Ascending aorta (tissue), 2 donors: ENCODE measurements at places on chromosomes 3 and 15.
A peak's percentile ranks its signal among the peaks of the same experiment; 100 is the strongest.

GRCh38 chr3:177440456-177441104 is 243.3 kb upstream of the TBL1XR1 start:
- no peak for DNase-seq

GRCh38 chr3:26752466-26752865 is 129.9 kb downstream of the LRRC3B start:
- DNase-seq: no peak

- no peak for DNase-seq
These were observed 99.2 kb downstream of the AGBL1 start for GRCh38 chr15:86178845-86179244.

- no peak for DNase-seq
These were observed 247.4 kb downstream of the KBTBD8 start for GRCh38 chr3:67245545-67245944.

- DNase-seq: no peak
These were observed 60.5 kb upstream of the SPATA12 start for GRCh38 chr3:57000012-57000411.

GRCh38 chr15:36591536-36592411 is 12.3 kb downstream of the CDIN1 start:
- DNase-seq: no peak

- no peak for DNase-seq
These were observed 101.9 kb upstream of the GALNT15 start for GRCh38 chr3:16072420-16073110.

GRCh38 chr3:88469216-88469615 is 319.5 kb downstream of the C3orf38 start:
- no peak for DNase-seq

- no peak for DNase-seq
These were observed 11.8 kb downstream of the ATG7 start for GRCh38 chr3:11284011-11284410.

DNA sequence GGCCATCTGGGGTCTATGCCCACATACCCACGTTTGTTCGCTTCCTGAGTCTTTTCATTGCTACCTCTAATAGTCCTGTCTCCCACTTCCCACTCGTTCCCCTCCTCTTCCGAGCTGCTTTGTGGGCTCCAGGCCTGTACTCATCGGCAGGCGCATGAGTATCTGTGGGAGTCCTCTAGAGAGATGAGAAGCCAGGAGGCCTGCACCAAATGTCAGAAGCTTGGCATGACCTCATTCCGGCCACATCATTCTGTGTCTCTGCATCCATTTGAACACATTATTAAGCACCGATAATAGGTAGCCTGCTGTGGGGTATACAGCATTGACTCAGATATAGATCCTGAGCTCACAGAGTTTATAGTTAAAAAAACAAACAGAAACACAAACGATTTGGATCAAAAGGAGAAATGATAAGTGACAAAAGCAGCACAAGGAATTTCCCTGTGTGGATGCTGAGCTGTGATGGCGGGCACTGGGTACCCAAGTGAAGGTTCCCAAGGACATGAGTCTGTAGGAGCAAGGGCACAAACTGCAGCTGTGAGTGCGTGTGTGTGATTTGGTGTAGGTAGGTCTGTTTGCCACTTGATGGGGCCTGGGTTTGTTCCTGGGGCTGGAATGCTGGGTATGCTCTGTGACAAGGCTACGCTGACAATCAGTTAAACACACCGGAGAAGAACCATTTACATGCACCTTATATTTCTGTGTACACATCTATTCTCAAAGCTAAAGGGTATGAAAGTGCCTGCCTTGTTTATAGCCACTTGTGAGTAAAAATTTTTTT is 35.9 kb downstream of the NR1I2 start:
- DNase-seq: no peak

DNA sequence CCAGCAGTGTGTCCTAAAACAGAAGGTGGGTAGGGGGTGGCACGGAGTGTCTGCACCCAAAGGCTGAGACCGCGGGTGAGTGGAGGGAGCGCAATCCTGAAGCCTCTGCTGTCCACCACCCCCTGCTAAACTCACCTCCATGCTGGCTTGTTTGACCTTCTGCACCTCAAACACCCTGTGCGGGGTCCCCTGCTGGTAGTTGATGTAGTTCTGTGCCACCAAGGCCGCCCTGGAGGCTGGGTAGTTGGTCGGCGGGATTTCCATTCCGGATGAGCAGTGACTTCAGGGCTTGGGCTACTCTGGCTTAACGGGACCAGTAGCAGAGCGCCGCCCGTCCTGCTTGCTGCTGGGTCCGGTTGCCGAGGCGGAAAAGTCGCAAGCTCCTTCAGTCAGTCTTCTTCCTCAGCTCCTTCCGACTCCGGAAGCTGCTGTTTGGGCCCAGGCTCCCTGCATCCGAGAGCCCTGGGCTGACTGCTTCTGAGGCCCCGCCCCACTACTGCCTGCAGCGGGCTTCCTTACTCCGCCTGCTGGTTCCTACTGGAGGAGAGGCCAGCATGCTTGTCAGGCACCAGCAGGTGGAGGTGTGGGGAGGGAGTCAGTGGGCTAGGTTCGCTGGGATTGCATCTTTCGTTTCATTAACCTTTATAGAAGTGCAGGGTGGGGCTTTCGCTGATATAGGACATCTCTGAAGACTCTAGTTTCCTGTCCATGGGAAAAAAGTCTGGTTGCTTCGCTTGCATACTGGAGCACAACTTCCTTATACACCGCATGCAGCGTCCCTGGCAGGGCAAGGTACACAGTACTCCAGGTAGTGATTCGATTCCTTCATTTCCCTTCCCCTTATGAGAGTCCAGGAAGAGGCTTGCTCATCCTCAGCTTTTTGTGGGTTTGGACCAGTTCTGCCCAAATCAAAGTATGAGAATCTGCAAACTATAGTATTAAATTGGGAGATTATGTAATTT is at the start of gene LXN:
Gene LXN, minus strand, starts transcription at position 434 of the 962 bp plus-strand sequence. Its CDS starts 170 bp downstream, at position 264.
- DNase-seq: peak; percentile 83

GRCh38 chr15:88920186-88920891 is 7.2 kb upstream of the MFGE8 start:
- no peak for DNase-seq

DNA sequence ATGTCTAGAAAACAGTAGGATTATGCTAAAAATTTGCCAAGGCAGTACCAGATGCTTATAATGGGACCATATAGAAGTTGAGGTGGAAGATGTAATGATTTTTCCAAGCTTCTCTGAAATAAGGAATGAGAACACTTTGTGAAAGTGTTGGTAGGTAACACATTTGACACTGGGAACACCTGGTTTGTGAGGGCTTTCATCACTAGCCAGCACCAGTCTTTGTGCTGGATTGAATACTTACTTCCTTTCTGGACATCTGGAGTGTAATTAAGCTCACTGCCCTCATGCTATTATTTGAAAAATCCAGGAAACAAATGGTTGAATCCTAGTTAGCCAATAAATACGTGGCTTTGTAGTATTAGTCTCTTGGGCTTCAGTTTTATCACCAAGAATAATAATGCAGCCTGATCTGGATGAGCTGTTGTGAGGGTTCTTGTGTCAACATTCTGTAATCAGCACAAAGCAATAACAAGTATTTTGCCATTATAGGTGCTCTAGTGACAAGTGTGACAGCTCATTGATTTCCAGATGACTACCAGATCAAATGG is 12.9 kb downstream of the CCDC80 start:
- no peak for DNase-seq

DNA sequence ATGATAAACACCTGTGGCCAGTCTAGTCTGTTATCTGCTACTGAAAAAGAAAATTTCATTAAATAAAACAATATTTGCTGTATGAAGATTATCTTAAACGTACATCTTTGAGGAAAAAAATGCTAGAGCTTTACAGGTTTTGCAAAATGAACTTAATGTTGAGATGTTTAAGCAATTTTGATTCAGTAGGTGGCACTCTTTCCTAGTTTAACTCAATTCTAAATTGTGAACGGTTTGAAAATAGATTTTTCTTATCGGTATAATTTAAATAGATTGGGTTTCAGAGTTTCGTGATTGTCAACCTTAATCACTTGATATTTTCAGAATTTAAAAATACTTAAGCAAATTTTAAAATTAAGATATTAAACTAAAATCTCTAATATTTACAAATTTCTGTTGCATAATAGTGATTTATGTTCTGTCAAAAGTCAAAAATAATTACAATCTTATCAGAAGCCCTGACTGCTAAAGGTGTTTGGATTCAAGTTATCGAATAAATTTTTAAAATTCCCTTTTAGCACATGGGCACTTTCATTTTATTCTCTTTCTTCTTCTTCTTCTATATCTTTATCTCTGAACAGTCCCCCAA is 7.0 kb upstream of the RNF111 start:
- DNase-seq: no peak

DNA sequence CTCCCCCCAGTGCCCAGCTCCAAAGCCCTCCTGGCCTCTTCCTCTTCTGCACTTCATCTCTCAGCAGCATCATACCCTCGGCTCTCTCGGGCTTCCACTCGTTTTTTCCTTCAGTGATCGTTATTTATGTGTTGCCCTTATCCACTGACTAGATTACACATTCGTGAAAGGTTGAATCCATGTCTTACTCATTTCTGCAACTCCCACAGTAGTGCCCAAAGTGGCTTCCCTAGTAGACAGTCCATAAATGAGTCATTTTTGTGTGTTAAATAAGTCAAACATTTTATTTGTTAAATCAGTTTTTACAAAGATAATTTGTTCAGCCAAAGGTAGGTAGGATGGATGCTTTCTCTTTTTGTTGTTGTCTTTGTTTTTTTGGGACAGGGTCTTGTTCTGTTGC is 87.4 kb downstream of the CRTC3 start:
- DNase-seq: no peak

- no peak for DNase-seq
These were observed 369.0 kb upstream of the CDIN1 start for GRCh38 chr15:36210426-36210825.

- no peak for DNase-seq
These were observed 8.0 kb downstream of the TBC1D2B start for GRCh38 chr15:78069462-78070029.

DNA sequence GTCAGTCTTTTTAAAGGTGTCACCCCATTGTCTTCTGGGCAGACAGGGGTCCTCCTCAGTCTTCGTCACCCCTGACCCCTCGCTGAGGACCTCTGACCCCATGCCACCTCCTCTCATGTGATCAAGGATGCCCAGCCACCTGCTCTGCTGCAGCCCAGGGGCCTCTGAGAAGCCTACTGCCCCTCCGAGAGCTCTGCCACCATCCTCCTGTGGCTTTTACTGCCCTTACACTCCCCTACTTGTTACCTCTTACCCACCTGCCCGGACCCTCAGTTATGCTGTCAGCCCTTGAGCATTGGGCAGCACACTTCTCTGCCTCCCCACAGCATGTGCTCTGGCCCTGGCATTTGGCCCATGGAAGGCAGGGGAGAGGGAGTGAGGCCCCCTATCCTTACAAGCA is 123.2 kb downstream of the LRRK1 start:
- DNase-seq: no peak

GRCh38 chr15:60423537-60423936 is 25.8 kb upstream of the ANXA2 start:
- no peak for DNase-seq

- no peak for DNase-seq
These were observed 11.7 kb downstream of the TRAIP start for GRCh38 chr3:49844464-49845183.

GRCh38 chr15:88166082-88166993 is 90.2 kb downstream of the NTRK3 start:
- DNase-seq: no peak

DNA sequence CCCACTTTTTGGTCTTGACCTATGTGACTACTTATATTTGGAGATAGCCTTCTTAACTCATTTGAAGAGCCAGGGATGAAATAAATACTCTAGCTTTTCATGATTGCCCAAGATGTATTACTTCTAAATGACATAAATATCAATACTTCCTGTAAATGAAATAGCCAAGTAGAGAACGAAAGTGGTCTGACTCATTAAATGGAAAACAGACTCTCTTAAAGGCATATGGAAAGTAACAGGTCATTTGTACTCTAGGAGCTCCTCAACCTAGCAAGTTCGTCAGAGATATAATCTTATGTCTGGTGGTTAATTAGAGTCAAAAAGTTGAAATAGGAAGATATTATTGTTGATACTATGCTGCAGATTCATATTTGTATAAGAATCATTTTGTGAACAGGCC is 1105.4 kb downstream of the TUSC7 start:
- DNase-seq: no peak

DNA sequence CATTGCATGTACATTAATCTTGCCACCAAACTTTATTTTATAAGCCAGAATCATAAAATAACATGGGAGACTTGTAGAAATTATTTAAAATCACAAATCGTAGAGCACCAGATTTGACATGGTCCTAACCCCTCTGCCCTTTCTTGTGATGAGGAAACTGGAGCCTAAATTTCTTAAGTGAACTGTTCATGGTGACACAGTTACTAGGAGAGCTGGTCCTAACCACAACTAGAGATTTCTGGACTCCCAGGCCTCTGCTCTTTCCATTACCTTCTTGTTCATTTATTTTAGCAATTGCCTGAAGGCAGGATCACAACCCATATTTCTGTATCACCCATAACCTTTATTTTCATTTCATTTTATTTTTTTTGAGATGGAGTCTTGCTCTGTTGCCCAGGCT is 352.5 kb downstream of the LPP start:
- no peak for DNase-seq

DNA sequence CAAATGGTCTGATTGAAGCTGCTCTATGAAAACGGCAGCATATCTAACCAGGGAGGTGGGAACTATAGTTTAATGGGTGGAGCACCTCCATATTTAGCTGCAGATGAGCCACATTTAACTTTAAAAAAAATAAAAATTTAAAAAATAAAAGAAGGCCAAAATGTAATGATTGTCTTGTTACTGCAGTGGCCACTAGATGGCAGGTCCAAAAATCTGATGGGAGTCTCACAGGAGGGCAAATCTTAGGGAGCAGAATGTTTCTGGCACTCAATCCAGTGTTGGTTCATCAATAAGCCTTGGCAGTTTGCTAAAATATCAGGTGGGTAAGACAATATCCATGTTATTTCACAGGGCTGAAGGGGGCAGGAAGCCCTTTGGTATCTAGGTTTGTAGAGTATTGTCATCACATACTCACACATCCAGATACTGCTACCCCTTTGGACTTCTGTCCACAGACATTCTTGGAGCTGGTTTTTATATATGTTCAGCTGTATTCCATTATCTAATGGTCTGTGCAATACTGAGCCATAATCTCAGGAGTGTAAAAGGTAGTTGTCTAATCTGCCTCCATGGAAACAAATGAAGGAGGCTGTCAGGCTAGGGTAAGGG is 233.3 kb downstream of the TIGIT start:
- no peak for DNase-seq

DNA sequence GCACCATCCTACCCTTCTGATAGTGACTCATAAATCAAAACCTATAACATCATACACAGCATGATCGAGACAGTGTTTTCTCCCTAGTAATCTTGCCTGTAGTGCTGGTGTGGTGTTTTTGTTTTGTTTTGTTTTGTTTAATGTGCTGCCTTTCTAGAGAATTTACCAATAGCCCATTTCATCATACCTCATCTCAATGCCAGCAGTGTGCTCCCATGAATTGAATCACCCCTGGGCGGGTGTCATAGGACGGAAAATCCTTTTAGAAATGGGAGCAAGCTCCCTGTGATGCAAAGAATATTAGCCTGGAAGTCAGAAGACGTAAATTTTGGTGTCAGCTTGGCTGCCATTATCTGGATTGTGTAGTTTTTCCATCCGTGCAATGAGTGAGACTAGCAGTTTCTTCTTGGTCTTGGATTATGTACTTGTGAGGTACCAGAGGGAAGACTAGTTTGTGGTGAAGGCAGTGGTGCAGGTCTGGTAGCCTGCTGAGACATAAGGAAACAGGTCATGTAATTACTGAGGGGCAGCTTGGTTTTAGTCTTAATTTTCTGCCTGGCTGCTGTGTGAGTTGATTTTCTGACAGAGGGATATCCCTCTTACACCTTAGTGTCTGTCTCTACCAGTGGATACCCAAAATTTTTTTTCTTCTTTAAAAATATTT is 29.9 kb downstream of the IGSF10 start:
- no peak for DNase-seq
